ENCODE measurements at places on chromosomes 3 and 15.

DNA sequence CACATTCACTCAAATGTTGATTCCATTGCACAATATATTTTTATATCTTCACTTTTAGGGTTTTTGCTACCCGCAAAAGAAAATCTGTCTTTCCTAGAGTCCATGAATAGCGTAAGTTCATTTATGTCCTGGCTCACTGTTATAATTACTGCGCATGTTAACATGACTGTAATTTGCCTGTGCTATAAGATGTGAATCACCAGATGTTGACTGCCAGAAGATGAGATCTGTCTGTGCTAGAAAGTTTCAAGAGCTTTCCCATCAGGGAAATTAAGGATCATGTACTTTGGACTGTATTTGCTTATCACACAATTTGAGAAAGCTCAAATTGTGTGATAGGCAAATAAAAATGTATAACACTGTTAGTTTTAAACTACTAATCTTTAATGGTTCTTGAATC is 322.5 kb downstream of the CHL1 start:
- DNase-seq = no peak

DNA sequence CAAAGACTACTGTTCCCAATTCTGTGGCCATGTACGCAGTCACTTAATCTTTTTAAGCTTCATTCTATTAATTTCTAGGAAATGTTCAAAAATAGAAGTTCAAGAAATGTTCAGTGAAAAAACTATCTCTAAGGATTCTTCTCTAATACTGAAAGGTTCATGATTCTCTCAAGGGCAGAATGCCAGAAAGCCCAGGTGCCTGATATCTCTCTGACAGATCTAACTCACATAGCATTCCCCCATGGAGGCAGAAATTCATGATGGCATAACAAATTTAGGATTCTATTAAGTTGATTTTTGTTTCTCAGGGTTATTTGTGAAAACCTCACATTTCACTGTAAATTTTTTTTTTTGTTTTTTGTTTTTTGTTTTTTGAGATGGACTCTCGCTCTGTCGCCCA is 17.5 kb downstream of the CHRM5 start:
- DNase-seq = no peak

- DNase-seq = peak; percentile 95
These were observed at the start of gene CLN6 for GRCh38 chr15:68229386-68230156. TSS of gene CLN6 (minus strand) at chr15:68229728. CDS start at chr15:68229584, 144 bp downstream.

DNA sequence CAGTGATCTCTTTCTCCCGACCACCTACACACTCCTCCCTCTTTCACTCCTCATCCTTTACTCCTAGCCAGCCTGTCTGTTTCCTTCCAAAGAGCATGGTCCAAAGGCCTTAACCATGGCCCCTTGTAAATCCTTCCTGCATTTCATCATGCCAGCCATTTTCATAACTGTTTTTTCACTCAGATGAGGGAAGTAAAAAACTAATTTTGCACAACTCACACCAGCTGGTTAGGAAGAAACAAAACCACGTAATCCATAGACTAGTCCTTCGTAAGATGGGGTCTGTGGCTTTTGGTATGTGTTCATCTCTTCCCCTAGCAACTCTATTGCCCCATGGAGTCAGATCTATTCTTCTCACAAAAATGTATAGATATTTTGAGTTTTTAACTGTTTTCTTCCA is 187.8 kb downstream of the SHOX2 start:
- no peak for DNase-seq

All from GM13977 (cell line).